ENCODE measurements at places on chromosomes 3 and 15.

- DNase-seq, result no peak
Observed at GRCh38 chr3:97938444-97938843, 33.8 kb downstream of the RIOX2 start.

- DNase-seq, result no peak
Observed at GRCh38 chr3:98651780-98652077, 58.3 kb upstream of the CPOX start.

DNA sequence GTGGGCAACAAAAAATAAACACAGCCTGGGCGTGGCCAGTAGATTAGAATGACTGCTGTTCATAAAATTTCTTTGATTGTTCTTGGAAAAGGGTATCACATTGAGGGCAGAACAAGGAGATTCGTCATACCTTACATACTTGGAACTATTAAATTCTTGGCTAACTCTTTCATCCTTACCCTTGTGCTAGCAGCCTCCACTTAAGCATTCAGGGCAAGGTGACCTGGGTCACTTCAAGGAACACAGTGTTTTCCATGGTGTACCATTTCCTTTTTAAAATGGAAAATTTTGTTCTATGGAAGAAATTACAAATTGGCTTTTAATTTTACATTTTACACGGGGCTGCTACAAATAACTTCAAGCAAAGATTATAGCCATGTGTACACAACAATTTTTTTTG is 60.8 kb downstream of the MINDY4B start:
- DNase-seq, result no peak

- DNase-seq, result no peak
Observed at GRCh38 chr3:177055605-177056571, 141.4 kb downstream of the TBL1XR1 start.

DNA sequence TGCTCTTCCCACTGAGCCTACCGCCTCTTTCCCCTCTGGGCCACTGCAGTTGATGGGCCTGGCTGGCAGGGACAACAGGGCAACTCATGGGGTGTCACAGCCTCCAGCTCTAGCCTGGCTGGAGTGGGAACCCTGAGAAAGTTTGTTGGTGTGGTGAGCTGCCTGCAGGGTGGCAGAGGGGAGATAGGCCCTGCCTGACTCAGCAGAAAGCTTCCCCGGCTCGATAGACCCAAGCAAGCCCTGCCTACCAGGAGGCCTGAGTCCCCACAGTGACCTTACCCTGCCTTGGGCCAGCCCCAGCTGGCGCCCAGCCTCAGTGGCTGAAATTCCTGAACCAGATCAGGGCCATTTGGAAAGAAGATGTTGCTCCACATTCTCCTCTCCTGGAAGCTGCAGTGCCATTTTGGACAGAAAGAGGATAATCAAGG is 29.4 kb downstream of the ABTB1 start:
- DNase-seq, result no peak

DNA sequence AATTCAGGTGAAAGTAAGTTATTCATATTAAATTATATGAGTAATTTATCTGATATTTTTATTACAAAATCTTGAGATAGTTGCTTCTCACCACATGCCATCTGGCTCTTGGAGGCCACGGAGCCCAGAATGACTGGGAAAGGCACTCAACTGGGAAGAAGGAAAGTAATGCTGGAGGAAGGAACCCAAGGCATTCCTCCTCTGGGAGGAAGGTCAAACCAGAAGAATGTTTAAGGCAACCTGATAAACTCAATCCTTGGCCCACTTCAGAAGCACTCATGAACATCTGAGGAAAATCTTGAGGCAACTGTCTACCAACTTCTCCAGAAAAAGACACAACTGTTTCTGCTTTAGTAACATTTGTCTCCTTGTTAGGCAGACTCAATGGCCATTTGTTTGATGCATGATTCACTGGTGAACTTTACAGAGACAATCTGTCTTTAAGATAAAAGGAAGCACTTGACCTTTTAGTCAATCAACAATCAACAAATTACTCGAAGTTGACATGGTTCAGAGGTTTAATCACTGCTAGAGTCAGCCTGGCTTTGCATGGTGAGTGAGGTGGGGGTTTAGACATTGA is 261.4 kb upstream of the MME start:
- no peak for DNase-seq

DNA sequence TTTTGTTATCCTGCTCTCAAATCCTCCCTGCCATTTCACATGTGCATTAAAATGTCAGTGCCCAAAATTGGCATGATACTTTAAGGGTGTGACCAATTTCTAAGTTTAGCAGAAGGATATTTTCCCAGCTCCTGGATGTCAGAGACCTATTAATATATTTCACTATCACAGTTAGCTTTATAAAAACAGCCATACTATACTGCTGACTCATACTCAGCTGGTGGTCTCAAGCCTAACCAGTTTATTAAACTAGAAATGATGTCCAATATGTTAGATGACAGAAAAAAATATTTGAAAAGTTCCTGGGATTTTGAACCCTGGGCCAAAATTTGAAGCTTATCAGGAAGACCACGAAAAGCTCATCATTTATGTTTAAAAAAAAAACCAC is 60.9 kb upstream of the ZNF280D start:
- no peak for DNase-seq

- DNase-seq, result no peak
Observed at GRCh38 chr3:51938780-51939425, 2.8 kb downstream of the RRP9 start.

- no peak for DNase-seq
Observed at GRCh38 chr3:180340395-180340794, 261.6 kb upstream of the TTC14 start.

GRCh38 chr15:67556976-67557570 is 14.6 kb downstream of the MAP2K5 start:
- no peak for DNase-seq

GRCh38 chr3:70737666-70738290 is 425.3 kb upstream of the MDFIC2 start:
- DNase-seq, result no peak

DNA sequence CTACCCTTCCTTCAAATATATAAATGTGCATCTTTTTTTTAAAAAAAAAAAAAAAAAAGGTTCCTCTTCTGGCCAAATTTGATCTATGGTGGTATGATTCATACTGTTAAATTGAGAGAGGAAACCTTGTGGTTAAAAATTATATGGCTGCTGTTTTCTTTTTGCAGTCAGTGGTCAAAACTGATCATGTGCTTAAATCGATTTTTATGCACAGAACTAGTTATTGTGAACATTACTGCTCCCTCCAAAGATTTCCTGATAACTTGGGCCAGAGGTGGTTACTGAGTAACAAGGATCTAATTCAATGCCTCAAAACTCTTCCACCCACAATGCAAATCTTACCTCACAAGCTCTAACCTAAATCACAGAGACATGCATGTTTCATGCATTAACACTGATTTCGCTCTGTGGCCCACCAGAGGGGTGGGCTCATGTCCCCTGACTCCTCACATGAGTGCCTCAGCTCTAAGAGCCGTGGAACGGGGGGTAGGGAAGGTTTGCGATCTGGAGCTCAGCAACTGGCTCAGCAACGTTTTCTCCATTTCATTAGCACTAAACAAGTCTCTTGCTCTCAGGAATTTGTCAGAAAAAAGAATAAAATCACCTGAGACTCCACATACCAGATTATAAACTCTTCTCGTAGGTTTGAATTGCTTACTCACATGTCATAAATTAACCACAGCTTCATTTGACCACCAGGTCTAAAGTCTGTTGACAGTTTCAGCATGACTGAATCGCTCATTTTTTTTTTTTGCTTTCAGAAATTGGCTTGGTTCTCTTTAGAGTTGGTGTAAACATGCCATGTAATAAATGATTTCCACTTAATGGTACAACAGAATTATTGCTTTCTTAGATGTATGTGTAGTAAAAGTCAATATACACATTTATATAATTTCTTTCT is 280.4 kb downstream of the CD47 start:
- no peak for DNase-seq

- no peak for DNase-seq
Observed at GRCh38 chr3:180119567-180119966, 82.8 kb upstream of the PEX5L start.

DNA sequence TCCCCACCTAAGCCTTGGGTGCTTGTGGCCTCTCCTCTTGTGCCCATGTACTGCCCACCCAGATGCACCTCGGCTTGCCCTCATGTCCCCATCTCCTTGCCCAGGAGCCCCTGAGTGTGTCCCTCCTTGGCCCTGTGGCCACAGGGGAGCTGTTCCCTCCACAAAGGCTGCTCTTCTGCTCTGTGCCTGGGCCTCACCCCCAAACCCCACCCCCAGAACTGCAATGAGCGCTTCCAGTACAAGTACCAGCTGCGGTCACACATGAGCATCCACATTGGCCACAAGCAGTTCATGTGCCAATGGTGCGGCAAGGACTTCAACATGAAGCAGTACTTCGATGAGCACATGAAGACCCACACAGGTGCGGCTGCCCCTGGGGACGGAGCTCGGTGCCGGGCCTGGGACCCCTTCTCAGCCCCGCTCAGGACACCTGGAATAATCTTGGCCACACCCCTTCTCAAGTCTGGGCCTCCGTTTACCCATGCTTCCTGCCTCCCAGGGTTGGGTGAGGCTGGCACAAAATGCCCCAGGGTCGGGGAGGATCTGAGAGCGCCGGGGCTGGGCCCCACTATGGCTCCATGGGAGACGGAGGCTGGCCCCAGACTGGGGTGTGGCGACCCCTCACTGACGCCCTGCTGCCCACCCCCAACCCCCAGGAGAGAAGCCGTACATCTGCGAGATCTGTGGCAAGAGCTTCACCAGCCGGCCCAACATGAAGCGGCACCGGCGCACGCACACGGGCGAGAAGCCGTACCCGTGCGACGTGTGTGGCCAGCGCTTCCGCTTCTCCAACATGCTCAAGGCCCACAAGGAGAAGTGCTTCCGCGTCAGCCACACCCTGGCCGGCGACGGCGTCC is 10.3 kb downstream of the ZBTB47 start:
- no peak for DNase-seq

Data from activated T-cell treated with anti-CD3 and anti-CD28 coated beads for 4 hours (primary cell).